Esophagus squamous epithelium (tissue), 5 donors: ENCODE measurements at places on chromosomes 3 and 15. TPM values are rescaled to one million over a fixed set of nuclear protein-coding genes. Genes with fewer than 3 reads are reported as not detected.

DNA sequence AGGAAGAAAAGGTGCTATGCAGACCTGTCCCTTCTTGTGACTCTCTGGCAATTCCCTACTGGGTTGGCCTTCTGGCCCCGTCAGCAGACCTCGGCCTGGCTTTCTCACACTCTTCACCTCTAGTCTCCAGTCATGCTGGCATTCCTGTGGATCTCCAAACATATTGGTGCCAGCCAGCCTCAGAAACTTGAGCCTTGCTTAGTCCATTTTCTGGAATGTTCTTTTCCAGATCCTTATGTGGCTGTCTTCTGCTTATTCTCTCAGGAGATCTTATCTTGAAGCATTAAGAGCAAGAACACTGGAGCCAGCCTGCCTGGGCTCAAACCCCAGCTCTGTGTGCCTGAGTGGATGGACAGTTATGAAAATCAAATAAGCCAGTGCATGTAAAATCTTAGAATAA lies 88.2 kb upstream of the NTRK3 start:
- DNase-seq, result no peak
- no peak overlapping the region for H3K4me3 ChIP-seq
- H3K27me3 ChIP-seq, result no peaks in the 10 kb centered on the region

DNA sequence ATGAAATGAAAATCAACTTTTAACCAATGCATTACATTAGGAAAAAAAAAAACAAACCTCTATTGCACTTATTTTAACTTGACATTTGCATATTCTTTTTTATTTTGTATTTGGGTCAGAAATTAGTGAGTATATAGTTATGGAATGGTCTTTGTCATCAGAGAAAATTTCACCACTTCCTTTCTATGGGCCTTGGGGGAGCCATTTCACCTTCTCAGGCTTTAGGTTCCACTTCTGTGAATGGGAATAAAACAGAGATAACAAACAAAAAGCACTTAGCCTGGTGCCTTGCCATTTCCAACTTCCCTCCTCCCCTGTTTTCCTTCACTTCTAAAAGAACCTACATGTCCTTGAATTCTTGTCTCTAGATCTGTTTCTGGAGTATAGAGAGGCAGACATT lies 168.0 kb upstream of the STT3B start:
- H3K4me3 ChIP-seq, result no peak overlapping the region
- DNase-seq, result no peak
- no peaks in the 10 kb centered on the region for H3K36me3 ChIP-seq
- peaks cover 18% of the 10 kb centered on the region for H3K4me1 ChIP-seq
- no peak overlapping the region for H3K27ac ChIP-seq
- H3K27me3 ChIP-seq, result no peaks in the 10 kb centered on the region

DNA sequence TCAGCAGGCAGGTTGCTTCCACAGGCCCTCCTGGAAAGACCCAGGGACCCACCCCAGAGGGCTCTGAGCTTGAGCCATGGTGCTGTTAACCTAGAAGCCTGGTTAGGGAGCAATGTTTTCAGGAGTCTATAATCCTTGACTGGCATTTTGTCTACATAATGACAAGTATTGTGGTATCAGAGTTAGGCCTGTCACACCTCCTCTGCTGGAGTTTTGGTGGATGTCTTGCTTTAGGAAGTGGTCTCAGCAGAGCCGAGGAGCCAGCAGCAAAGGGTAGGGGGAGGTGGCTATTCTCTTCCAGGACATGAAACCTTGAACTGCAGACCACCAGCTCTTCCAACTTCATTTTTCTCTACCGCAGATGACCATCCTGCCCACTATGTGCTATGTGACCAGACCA lies 76.1 kb downstream of the CLSTN2 start:
- H3K27ac ChIP-seq, result no peak overlapping the region
- no peaks in the 10 kb centered on the region for H3K27me3 ChIP-seq
- no peak overlapping the region for H3K4me3 ChIP-seq
- no peaks in the 10 kb centered on the region for H3K36me3 ChIP-seq
- DNase-seq, result no peak
- no peaks in the 10 kb centered on the region for H3K4me1 ChIP-seq

DNA sequence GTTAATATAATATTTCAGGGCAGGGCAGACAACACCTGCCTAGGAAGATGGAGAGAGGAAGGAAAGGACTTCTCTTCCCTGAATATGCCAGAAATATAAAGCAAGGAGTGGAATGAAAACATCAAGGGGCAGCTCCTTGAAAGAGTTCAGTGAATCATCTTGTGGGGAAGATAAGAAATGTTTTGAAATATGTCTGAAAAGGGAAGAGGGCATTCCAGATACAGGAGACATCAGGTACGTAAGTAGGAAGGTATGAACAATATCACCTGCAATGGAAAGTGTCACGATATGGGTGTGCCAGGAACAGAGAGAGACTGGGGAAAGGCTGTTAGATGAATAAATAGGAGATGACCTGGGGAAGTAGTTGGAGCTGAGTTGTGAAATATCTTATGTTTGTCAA lies 75.8 kb upstream of the WDR72 start:
- H3K36me3 ChIP-seq, result no peaks in the 10 kb centered on the region
- no peak overlapping the region for H3K4me3 ChIP-seq

DNA sequence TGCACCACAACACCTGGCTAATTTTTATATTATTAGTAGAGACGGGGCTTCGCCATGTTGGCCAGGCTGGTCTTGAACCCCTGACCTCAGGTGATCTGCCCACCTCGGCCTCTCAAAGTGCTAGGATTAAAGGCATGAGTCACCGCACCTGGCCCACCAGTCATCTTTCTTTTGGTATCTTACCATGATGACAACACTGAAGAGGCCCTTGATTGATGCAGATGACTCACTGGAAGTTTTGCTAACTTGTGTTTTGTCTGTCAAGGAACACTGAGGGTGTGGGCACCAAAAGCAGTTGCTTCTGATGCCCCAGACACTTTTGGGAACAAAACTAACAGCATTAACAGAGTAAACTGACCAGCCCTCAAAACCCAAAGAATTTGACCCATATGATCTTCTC lies 88.3 kb downstream of the MYO5A start:
- H3K27me3 ChIP-seq, result no peaks in the 10 kb centered on the region
- H3K36me3 ChIP-seq, result no peaks in the 10 kb centered on the region
- DNase-seq, result no peak
- H3K4me1 ChIP-seq, result peaks cover 34% of the 10 kb centered on the region

- no peaks in the 10 kb centered on the region for H3K4me1 ChIP-seq
- H3K36me3 ChIP-seq, result no peaks in the 10 kb centered on the region
- H3K4me3 ChIP-seq, result peak overlapping the region; percentile 79
These were observed 4.2 kb upstream of the MEIS2 start for GRCh38 chr15:37104424-37104981.

CPA3 gene
- 11.4 TPM for total RNA-seq

SPSB4 gene
- total RNA-seq, result not detected

APBA2 gene
- 9.9 TPM for total RNA-seq

GOLGA6L9 gene
- 15.3 TPM for total RNA-seq

GUCA1C gene
- total RNA-seq, result not detected
